ENCODE measurements at places on chromosomes 1 and 21.

DNA sequence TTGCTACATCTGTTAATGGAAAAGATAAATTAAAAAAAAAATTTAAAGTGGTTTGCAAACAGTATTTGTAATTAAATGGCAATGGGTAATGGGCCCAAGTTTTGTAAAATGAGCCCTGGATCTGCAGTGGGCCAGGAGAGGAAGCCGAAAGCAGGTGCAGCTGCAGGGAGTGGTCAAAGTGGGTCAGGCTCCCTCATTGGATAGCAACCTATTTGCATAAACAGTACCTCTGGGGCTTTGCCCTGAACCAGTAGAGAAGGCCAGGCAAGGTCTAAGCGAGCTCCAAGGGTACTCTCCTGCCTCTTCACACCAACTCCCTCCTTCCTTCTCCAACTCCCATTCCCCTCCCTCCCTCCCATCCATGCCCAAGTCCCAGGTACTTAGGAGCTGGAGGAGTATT lies 138.9 kb downstream of the HMGB4 start:
- no peak for DNase-seq

DNA sequence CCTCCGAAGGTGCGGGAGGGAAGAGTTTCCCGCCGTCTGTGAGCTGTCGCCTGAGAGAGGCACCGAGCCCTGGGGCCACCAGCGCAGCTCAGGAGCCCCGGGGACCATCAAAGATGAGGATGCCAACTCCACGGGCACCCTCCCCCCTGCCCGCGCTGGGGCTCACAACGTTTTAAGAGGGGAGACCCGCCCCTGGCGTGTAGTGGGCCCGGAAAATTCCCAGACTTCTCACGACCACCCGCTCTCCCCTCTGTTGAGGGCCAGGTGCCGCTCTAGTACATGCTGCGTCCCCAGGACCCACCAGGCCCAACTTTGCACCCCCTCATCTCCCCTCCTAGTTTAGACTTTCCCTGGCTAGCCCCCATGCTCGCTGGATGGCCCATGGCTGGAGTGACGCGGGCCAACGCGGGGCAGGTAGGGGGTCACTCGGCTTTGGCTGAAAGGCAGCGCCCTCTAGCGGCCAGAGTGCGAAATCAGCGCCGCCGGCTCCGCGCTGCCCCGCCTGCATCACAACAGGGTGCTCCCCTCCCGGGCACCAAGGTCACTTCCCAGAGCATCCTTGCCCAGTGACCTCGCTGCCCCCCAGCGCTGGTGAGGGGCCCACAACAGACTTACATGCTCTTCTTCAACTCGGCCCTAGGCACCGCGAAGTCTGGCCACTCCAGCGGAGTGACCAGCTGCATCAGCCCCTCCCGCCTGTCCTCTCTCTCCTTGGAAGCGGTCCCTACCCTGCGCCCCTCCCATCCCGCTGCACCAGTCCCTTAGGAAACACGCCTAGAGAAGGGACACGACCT lies 1.8 kb downstream of the CD160 start:
- peak; percentile 65 for DNase-seq

- no peak for DNase-seq
Measured at GRCh38 chr1:173222149-173223030, 15.3 kb upstream of the TNFSF4 start.

DNA sequence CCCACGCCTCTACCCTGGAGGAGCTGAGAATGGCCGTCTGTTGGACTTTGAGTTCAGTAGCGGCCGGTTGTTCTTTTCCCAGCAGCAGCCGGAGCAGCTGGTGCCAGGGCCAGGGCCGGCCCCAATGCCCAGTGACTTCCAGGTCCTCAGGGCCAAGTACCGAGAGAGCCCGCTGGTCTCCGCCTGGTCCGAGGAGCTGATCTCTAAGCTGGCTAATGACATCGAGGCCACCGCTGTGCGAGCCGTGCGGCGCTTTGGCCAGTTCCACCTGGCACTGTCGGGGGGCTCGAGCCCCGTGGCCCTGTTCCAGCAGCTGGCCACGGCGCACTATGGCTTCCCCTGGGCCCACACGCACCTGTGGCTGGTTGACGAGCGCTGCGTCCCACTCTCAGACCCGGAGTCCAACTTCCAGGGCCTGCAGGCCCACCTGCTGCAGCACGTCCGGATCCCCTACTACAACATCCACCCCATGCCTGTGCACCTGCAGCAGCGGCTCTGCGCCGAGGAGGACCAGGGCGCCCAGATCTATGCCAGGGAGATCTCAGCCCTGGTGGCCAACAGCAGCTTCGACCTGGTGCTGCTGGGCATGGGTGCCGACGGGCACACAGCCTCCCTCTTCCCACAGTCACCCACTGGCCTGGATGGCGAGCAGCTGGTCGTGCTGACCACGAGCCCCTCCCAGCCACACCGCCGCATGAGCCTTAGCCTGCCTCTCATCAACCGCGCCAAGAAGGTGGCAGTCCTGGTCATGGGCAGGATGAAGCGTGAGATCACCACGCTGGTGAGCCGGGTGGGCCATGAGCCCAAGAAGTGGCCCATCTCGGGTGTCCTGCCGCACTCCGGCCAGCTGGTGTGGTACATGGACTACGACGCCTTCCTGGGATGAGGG lies 28.5 kb upstream of the SPSB1 start:
- DNase-seq: no peak
